ENCODE measurements at places on chromosomes 11 and 22. TPM values are rescaled to one million over a fixed set of nuclear protein-coding genes. Genes with fewer than 3 reads are reported as not detected.

Gene OR8D4
- not detected for total RNA-seq

Gene WT1
- total RNA-seq = not detected

Gene TREH
- not detected for total RNA-seq

Gene NCF4
- total RNA-seq = not detected

Gene OR4C6
- total RNA-seq = not detected

Gene PNPLA5
- total RNA-seq = not detected

Gene SLC39A13
- total RNA-seq = 86.8 TPM

Gene DDX25
- not detected for total RNA-seq

Gene SGSM1
- total RNA-seq = 0.06 TPM

Gene FOLH1
- not detected for total RNA-seq

Gene C11orf65
- total RNA-seq = not detected

Gene FIBP
- 89.5 TPM for total RNA-seq

Gene CDC45
- 54.6 TPM for total RNA-seq

All from Caki2 (cell line).